ENCODE measurements at places on chromosomes 6 and 20.

DNA sequence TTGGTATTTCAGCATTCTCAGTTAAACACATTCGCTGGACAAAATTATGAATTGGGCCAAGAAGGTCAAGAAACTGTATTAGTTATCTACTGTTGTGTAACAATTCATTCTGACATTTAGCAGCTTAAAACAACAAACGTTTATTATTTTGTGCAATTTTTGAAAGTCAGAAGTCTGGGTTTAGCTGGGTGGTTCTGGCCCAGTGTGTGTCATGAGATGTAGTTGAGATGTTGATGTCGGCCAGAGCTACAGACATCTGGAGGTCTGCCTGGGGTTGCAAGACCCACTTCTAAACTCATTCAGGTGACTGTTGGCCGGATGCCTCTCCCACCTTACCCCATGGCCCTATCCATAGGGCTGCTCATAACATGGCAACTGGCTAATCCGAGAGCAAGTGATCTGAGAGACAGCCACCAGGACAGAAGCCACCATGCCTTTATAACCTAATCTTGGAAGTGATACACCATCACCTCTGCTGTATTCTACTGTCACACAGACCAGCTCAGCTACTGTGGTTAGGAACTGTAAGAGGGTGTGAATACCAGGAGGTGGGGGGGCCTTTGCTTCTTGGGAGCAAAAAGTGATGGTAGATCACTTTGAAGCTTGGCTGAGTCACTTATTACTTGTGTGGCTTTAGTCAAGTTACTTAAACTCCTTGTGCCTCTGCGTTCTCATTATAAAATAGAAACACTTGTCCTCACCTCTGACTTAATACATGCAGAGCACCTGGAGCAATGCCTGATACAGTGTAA, 217.0 kb upstream of the MYLIP start:
- DNase-seq, result no peak

DNA sequence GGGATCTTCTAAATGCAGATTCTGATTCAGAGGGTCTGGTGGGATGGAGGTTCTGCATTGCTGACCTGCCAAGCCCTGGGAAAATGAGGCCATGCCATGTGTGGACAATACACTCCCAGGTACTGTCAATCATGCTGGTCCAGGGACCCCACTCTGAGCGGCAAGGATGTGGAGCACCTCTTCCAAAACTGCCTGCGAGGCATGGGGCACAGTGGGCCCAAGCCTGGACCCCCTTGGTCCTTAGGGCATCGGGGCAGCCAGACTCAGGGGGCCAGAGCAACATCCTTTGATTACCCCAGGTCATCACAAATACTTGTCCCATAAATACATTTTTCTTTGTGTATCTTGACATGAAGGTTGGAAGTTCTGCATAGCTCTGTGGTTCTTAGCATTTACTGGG, 76.8 kb upstream of the NXT1 start:
- DNase-seq, result no peak

GRCh38 chr20:45588800-45589199, 9.7 kb upstream of the WFDC8 start:
- DNase-seq, result no peak

GRCh38 chr20:31633339-31633914, 4.3 kb upstream of the COX4I2 start:
- DNase-seq, result peak; percentile 88

DNA sequence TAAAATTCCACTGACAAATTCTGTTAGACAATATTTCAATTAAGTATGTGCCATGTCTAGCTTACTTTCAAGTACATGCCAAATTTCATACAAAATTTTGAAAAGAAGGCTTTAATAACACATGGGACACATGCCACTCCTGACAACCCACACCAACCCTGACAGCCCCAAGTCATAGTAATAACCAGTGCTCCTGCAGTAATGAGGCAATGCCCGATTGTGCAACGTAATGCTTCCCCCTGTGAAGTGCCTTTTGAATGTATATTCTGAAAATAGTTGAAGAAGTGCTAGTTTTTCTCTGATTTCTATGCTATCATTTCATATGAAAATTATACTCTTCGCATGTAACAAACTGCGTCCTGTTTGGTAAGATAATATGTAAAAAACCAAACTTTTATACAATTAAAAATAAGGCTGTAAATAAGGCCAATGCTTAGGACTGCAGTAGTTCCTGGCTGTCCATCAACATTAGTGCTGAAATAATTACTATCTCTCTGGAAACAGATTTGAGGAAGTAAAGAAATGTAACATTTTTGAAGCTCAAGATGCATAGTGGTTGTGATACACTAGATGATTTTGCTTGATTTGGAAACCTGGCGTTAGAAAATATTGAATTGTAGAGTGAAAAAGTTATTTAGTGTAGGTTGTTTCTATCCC, 125.8 kb upstream of the BCLAF1 start:
- no peak for DNase-seq

DNA sequence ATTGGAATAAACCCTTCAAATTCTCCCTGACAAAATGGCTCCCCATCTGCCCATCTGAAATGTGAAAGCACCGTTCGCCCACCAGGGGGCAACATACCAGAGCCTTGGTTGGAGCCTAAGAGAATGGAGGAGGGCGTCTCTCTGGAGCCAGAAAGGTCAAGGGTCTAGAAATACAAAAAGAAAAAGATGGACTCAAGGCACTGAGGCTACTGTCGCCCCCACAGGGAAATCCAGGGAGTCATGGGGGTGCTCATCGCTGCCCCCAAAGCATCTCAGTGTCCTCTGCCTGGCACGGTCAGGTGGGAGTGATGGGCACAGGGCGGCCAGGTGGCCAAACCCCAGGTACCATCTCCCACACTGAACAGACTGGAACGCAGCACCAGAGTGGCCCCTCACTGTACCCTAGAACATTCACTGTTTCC, 136.3 kb downstream of the ZMYND8 start:
- no peak for DNase-seq

GRCh38 chr6:138241934-138242333, 23.6 kb upstream of the PBOV1 start:
- DNase-seq, result no peak

DNA sequence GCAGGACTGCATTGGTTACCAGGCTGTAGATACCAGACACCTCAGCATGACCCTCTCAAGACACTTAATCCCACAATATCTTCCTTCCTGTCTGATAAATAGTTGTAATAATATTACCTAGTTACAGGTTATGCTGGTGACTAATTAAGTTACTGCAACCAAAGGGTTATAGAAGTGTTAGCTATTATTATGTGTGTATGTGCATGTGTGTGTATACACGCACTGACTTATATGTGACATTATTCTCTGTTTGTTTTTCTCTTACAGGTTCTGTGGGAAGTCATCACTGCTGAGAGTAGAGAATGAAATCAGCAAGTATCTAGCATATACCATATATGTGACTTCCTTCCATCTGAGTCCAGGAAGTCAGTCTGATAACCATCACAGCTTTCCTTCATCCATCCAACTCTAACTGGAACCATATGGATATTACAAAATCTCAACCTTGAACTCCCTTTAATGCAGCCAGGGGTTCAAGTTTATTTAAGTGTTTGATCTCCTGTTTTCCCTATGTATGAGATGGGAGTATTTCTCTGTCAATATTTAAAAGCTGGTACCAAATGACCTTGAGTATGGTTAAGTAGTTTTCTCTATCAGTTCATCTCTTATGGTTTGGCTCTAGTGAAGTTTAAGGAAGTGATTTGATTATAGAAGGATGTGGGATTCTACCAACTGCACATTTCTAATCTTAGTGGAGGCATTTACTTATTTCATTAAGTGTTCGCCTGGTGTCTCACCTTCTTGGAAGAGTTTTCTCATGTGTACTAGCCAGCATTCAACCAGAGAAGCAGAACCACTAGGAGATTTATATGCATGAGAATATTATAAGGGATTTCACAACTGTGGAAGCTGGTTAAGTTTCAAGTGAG, 313.2 kb downstream of the HIVEP2 start:
- DNase-seq, result no peak

DNA sequence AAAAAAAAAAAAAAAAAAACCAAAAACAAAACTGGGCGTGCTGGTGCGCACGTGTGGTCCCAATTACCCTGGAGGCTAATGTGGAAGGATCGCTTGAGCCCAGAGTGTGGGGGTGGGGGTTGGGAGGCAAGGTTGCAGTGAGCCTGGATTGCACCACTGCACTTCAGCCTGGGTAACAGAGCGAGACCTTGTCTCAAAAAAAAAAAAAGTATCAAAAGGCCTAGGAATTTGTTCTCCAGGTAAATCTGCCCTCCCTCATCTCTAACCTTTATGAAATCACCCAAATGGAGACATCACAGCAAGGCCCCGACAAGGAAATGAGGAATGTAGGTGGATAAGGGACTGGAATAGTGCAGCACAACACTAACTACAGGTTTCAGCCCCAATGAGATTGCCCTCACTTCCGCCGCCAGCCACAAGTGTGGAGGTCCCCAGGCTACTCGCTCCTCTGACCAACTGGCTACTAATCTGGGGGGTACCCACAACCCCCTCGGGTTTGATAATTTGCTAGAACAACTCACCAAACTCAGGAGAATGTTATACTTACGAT, 36.8 kb upstream of the DDR1 start:
- no peak for DNase-seq

DNA sequence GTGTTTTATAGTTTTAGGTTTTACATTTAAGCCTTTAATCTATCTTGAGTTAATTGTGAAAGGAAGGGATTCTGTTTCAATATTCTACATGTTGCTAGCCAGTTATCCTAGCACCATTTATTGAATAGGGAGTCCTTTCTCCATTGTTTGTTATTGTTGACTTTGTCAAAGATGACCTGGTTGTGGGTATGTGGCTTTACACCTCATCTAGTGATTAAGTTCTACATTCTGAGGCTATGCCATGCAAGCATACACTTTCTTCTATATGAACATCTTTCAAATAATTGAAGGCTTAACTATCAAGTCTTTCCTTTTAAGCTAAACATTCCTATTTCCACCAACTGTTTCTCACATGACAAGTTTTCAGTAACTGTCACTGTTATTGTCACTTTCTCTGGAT, 46.1 kb downstream of the ME1 start:
- no peak for DNase-seq

DNA sequence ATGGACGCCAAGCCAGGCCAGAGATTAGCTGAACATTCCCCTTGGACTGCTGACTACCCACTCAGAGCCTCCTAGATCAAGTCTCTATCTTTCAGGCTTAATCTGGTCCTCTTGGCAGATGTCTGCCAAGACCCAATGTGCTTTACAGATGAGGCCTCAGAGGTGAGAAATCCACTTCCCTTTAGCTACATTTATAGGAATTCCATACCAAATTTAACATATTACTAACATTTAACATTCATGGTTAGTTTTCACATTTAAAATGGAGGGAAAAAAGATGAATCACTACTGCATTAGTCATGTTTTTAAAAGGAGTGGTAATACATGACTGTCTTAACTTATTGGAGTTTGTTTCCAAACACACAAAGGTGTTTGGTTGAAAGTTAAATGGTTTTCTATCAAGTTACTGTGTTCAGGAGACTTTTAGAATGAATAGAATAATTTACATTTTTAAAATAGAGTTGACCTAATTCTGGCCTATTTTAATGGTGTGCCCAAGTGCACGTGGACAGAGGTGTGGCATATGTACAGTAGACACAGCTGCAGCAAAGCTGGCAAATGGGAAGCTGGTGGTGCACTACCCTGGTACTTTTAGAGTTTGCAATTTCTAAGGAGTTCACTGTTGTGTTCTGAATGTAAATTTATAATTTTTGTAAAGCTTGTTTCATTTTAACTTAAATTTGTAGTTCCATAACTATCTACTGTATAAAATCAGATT, 41.9 kb upstream of the CALHM6 start:
- DNase-seq, result no peak

DNA sequence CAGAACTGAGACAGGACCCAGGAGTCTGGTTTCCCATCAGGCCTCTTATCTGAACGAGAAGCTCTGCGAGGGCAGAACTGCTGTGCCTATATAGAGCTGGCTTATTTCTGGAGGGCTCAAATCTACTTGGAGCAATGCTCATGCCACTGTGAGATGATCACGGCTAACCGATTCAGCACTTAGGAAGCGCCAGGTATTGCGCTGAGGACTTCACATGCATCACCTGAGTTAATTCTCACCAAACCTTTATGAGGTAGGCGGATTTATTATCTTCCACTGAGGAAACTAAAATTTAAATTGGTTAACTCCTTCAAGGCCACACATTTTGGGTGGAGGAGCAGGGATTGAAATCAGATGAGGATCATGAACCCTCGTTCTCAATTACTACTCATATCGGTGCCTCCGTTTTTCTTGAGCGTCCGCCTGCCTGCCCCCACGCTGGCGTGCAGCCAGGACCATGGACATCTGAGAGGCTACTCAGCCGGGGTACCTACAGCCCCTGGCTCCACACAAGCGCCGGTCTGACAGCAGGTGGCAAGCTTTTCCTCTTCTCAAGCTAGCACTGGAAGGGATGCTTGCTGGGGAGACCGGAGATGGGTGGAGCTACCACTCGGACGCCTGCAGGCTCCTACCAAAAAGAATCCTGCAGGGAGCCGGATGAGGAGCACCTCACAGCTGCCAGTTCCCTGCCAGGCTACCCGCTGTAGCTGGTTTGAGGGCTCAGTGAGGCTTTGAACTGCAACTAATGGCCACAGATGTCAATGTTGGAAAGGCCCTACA, 1.0 kb upstream of the PCIF1 start:
- peak; percentile 44 for DNase-seq

GRCh38 chr6:167779129-167779992, 47.4 kb upstream of the AFDN start:
- no peak for DNase-seq

GRCh38 chr6:44219053-44219814, 2.5 kb downstream of the MYMX start:
- peak; percentile 92 for DNase-seq

GRCh38 chr20:57911512-57912226, 201.9 kb upstream of the PMEPA1 start:
- DNase-seq, result no peak

DNA sequence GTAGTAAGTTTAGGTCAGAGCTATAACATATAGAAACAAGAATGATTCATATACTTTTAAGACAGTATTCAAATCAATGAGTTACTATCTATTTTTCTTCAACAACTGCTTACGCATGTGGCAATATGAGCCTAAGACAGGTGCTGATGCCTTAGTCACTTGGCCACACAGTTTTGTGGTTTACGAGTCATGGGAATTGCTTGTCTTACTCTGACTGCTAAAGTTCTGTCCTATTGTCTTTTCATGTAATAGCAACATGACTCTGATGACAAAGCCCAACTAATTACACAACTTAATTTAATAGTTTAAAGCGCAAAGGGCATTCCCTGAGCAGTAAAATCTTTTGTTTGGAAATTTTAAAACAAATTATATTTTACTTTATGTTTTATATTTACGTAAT, 159.3 kb upstream of the CENPW start:
- DNase-seq, result no peak

DNA sequence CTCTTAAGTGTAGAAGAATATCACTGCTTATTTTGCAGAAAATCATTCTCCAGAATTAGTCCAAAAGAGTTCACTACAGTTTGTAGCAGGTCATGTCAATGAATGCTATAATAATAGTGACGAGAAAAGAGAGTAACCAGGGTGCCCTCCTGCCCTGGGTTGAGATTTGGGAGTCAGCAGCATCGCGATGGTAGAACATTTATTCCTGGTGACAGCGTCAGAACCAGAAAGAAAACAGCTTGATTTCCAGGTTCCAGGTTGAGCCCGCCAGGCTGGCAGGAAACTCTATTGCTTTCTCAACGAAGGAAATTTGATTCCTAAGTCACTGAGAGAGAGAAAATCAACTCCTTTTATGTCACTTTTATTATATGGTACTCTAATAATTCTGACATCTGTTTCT, 550.3 kb downstream of the QKI start:
- DNase-seq, result no peak

GRCh38 chr6:52362443-52363227, 684 bp downstream of the PAQR8 start:
- DNase-seq, result peak; percentile 43
